Stomach (tissue), 19 donors: ENCODE measurements at places on chromosomes 16 and 17. TPM values are rescaled to one million over a fixed set of nuclear protein-coding genes. Genes with fewer than 3 reads are reported as not detected.

DNA sequence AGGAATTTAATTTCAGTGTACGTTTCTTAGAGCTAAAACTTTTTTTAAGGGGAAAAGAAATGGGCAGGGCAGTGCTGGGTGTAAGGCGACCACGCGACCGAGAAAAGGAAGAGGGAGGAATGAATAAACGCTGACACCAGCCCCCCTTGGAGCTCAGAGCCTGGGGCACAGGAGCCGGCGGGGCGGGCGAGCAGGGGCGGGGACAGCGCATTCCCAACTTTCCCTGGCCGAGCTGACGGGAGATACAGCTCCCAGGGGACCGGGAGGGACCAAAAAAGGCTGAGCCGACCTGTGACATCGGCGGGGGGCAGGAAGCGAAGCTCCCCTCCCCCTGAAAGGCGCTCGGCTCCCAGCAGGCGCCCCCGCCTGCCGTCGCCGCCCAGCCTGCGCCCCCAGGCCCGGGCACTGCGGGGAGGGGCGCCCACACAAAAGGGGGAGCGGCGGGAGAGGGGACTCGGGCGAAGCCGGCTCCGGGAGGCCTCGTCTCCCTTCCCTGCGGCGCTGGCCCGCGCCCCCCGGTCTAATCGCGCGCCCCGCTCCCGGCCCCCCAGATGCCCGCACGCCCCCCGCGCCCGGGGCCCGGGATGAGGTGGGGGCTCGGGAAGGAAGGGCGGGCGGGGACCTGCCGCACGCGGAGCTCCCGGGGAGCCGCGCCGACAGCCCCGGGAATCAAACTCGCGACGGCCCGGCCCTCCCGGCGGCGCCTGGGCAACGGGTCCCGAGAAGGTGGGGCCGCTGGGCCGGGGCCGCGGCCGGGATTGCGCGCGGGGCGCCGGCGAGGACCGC lies 622 bp downstream of the CUEDC1 start:
- peak; percentile 50 for DNase-seq

Gene RNF43
- polyA plus RNA-seq: 2.0 TPM

GRCh38 chr16:63289834-63290460 lies 1253.7 kb upstream of the CDH8 start:
- DNase-seq: peak; percentile 78

Gene KRT39
- polyA plus RNA-seq: not detected

DNA sequence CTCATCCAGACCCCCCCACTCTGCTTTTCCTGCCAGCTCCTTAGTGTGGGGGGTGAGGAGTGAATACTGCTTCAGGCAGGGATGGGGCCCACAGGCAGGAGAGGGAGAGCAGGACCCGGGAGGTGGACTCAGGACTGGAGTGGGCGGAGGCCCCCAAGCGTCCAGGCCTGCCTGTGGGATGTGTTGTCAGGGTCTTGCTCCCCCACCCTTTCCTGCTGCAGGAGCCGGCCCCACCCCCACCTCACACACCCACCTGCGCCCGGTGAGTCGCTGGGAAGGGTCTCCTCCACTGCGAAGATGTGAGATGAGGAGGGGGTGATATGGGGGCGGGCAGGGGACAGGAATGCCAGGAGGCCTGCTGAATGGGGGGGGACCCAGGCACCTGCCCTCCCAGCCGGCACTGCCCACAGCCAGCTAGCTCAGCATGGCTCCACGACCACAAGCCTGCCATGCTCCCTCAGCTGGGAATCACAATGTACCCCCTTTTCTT lies 1.1 kb downstream of the FAM171A2 start:
- no peak for DNase-seq

Gene PLXDC1
- polyA plus RNA-seq: 4.6 TPM

DNA sequence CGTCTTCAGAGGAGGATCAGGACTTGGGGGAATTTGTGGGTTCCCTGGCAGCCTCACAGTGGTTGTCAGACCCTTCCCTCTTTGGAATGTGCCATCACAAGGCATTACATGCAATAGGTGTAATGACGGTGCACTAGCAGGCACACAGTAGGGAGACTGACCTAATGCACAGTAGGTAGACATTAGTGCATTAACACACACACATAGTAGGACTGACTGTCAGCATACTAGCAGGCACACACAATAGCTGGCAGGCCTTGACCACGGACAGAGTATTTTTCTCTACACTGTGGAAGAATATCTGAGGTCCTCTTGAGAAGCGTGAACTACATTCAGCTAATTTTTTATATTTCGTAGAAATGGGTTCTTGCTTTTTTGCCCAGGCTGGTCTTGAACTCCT lies 10.9 kb upstream of the UBALD2 start:
- no peak for DNase-seq

DNA sequence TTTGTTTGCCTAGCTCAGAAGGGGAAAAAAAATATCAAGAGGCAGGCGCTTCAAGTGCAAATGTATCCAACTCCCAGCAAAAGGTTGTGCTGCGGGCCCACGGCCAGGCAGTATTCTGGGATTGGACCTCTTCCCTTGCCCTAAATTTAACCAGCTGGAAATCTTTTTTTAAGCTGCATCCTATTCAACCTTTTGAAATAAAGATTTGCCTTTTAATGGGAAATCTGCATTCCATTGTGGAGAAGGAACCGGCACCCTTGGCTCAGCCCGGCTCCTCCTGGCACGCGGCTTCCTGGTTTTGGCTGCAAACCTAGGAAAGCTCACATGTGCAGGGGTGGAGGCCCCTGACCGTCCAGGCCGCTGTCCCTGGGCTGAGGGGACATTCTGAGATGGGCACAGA lies 38.8 kb upstream of the ENPP7 start:
- DNase-seq: no peak

GRCh38 chr16:61887903-61888302 lies 148.3 kb downstream of the CDH8 start:
- no peak for DNase-seq

Gene CACNG1
- polyA plus RNA-seq: not detected

DNA sequence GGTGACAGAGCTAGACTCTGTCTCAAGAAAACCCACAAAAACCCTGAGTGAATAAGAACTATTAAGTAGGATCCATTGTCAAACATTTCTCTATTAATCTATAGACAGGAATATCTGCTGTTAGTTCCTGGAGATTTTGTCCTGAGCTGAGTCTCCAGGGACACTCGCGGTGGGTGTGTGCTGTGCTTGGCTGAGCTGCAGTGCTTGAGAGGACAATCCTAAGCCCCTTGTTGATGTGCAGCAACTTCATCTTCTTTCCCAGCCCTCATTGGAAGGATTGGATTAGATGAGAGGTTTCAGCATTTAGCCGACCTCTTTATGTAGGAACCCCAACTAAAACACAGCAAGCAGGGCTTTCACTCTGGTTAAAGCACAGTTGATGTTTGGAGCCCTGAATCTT lies 33.3 kb downstream of the NDEL1 start:
- no peak for DNase-seq

Gene ZNF267
- 3.5 TPM for polyA plus RNA-seq

GRCh38 chr16:27314161-27314723 lies 468 bp downstream of the IL4R start:
- DNase-seq: peak; percentile 57

DNA sequence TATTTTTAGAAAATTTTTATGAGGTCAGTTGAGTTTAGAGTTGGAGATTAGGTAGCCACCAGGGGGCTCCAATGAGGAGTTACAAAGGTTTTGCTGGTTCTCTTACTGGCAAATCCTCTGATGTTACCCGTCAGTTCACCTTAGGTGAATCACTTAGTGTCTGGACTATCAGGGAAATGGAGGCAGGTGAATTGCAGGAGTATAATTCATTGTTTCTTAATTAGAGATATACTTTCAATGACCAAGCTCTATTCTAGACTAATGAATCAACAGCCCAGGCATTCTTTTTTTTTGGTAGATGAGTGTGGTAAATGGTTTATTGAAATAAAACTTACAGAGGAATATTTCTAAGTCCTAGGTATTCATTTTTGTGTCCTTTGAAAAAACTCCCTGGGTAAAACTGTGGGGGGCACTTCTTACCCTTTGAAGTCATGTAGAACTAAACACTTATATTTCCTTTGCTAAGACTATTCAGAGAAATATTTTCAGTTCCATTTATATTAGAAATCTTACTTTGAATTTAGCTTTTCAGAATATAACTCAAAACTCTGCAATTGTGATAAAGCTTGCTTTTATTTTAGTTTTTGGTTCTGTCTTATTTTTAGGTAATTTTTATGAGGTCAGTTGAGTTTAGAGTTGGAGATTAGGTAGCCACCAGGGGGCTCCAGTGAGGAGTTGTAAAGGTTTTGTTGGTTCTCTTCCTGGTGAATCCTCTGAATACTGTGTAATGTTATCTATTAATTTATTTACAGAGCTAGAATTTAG lies 17.7 kb downstream of the PSMD11 start:
- peak; percentile 51 for DNase-seq

DNA sequence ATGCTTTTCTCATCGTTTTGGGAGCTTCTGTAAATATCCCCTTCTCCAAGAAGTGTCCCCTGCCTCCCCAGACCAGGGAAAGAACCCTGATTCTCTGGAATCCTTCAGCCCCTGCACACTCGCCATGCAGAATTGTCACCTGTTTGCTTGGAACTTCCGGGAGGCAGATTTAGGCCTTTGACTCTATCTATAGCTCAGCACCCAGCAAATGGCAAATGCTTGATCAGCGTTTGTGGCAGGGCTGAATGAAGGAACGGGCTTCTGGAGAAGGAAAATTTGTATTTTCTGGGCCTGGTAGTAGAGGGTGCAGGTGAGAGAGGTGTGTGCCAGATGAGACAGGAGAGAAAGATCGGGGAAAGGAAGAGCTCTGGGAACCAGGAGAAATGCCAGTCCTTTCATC lies 18.3 kb upstream of the CACNG4 start:
- no peak for DNase-seq

Gene RAB26
- polyA plus RNA-seq: 15.1 TPM

DNA sequence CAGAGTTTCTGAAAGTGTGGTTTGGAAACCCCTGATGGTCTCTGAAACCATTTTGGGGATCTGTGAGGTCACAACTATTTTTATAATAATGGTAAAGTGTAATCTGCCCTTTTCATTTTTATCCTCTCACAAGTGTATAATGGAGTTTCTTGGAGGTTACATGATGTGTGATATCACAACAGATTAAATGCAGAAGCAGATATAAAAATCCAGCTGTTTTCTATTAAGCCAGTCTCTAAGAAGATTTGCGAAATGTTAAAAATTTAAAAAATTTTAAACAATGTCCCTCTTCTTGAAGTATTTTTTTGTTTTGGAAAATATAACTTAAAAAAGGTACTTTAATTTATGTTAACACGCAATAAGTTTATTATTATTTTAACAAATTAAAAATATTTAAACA lies 48.7 kb downstream of the RPGRIP1L start:
- no peak for DNase-seq

- DNase-seq: peak; percentile 72
Observed at GRCh38 chr16:918068-918467, 52.7 kb downstream of the LMF1 start.

GRCh38 chr16:6132121-6132520 lies 1034.5 kb upstream of the EEF2KMT start:
- DNase-seq: no peak

- no peak for DNase-seq
Observed at GRCh38 chr17:80877729-80878303, 113.8 kb upstream of the CHMP6 start.

Gene VWA3A
- not detected for polyA plus RNA-seq

Gene ZSCAN10
- polyA plus RNA-seq: not detected

DNA sequence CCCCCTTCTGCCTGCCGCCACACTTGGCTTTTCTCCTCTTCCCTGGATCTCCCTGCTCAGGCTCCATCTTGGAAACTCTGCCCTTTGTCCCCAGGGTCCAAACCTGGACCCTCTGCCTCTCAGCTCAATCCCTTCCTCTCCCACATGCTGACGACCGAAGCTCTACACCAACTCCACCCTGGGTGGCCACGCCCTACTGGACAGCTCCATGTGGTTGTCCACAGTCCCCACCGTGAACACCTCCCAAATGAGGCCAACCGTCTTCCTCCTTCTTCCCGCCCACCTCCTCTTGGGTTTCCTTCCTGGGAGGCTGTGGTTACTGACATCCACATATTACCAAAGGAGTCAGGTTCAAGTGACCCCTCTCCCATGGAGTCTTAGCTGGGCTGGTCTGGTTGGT lies 22.6 kb upstream of the MLKL start:
- DNase-seq: peak; percentile 5

DNA sequence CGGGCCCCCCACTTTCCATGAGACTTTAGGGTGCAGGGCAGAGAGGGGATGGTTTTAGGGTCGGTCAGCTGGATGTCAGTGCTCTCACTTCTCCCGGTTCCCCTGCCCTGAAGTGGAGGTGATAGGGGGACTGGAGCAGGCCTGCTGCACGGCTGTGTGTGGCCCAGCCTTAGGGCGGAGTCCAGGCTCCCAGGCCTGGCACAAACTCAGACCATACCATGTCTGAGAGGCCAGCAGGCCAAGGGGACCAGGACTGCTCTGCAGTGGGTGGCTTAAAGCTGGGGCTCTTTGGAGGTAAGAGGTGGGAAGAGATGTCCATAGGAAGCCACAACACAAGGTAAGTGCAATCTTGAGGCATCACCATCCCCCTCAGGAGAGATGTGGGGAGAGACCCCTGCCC lies 8.3 kb downstream of the TFAP4 start:
- DNase-seq: no peak

DNA sequence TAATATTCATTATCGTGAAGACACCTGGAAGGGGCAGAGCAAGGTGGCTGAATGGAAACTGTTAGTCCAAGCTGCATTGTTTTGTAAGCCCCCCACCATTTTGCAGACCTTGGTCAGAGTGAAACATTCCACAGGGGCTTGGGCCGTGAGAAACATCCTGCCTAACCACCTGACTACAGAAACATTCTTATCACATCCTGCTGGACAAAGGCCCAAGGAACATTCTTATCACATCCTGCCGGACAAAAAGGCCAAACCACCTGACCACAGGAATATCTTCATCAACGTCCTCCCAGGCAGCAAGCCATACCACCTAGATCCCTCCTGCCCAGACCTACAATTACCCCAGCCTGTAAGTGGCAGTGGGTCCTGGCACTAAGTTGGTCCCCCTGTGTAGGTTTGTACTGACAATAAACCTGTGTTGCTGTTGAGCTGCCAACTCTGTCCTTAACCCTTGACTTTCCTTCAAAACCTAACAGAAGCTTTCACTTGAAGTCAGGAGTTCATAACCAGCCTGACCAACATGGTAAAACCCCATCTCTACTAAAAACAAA lies 19.6 kb downstream of the ATF7IP2 start:
- no peak for DNase-seq

DNA sequence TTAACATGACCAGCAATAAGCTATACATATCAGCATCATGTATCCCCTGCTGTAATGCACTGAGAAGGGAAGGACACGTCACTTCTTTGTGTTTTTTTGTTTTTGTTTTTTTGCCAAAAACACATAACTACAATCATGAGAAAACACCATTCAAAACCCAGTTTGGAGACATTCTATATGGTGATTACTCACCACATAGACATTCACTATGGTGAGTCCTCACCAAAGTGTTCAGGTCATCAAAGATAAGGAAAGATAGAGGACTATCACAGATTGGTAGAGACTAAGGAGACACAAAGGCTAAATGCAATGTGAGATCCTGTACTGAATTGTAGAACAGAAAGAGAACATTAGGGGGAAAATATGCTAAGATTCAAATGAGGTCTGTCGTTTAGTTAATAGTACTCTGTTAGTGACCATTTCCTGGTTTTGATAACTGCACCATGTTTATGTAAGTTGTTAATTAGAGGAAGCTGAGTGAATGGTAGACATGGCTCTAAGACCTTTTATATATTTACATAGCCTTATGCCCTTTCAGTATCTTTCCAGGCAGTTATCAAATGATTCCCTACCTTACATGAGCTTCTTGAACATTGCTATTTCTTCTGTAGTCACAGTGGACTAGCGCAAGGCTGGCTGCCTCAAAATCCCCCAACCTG lies 46.6 kb downstream of the PIK3R5 start:
- DNase-seq: no peak

Gene TEKT5
- 0.28 TPM for polyA plus RNA-seq

Gene SLC12A3
- 0.12 TPM for polyA plus RNA-seq

- no peak for DNase-seq
Observed at GRCh38 chr16:78375055-78375679, 275.7 kb downstream of the WWOX start.

Gene ANKFN1
- polyA plus RNA-seq: 0.92 TPM
